ENCODE measurements at places on chromosomes 2 and 18.

GRCh38 chr18:63545000-63545399, 2.8 kb downstream of the SERPINB12 start:
- DNase-seq, result no peak

- no peak for DNase-seq
Observed at GRCh38 chr2:160334028-160334741, 134.1 kb upstream of the ITGB6 start.

DNA sequence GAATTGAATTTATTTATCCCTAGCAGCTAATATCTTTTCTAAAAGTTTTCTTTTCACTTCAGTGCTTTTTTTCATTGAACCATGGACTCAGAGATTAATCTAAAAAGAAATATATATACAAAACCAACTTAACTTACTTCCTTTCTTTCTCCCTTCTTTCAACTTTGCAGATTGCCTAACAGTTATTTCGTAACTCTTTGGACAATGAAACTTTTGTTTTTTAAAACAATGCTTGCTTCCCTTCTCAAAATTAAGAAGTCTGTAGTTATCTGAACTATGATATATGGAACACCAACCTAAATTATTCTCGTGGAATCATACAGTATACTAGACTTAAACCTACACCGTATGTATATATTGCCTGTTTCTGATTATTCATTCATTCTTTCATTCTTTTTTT, 62.9 kb downstream of the MIB1 start:
- no peak for DNase-seq

GRCh38 chr2:219576505-219577388, 4.6 kb downstream of the INHA start:
- no peak for DNase-seq

DNA sequence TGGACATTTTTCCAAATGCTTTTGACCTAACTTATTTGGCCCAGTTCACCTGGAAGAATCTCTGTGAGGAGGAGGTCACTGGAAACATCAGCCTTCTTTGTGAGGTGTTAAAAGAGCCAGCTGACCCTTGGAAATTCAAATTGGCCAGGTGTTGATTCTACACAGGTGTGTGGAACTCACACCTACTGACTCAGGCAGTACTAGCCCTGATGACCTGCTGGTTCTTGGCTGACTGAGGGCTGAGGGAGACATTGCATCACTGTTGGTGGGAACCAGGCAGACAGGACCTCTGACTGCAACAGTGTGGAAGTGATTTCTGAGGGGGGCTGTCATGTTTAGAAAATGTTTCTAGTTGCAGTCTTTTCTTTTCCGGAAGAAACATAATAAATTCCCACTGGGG, 242.2 kb upstream of the LRRTM1 start:
- no peak for DNase-seq

DNA sequence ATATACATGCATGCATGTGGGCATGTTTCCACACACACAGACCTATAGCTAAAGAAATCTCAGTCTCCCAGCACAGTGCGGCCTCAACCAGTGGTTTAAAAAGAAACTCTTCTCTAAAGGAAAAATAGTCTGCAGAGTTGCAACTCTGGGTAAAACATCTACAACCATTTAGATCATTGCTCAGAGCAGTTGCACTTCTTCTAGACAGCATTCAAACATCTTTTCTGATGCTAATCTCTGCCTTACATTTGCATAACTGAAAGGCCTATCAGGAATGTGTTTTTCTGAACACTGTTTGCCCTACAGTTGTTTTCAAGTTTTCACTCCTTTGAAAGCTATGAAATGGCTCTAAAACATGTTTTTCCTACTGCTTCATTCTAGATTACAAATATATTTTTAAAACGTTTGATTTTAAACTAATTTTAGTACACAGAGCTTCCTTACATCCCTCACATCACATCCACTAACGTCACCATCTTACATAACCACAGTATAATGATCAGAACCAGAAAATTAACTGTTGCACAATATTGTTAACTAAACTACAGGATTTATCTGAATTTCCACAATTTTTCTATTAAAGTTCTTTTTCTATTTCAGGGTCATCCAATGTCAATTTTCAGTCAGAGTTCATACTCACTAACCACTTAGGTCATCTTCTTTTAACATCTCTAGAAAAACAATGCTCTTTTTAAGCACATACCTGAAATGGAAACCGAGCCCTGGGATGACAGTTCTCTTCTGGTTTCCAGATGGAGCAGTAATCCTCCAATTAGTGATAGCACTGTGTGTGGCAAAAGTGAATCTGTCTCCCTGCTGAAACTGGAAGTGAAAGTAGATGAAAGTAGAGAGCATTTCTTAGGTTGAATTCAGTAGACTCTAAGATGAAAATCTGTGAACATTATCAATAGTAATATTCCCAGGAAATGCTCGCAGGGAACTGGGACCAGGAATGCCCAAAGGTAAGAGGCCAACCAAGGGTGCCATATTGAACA, 501.6 kb upstream of the GCFC2 start:
- no peak for DNase-seq

- DNase-seq, result no peak
Observed at GRCh38 chr18:27608742-27609141, 423.6 kb upstream of the CHST9 start.

DNA sequence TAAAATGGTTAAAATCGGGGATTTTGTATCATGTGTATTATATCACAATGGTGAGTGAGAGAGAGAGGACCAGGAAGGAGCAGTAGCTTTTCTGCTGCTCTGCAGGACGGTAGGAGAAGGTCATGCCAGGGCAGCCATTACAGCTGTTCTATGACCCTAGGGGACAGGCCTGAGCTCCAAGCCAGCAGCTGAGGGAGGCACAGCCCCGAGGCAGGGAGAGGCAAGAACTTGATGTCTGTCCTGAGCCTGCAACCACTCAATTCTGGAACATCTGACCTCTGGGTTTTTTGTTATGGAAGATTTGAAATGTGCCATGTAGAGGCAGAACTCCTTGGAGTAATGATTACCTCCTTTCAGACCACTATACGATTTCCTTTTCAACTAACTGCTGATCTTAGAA, 135.8 kb upstream of the SH3BP4 start:
- DNase-seq, result no peak

- no peak for DNase-seq
Observed at GRCh38 chr2:167451496-167452289, 563.4 kb downstream of the XIRP2 start.

- DNase-seq, result no peak
Observed at GRCh38 chr18:57211412-57211750, 64.5 kb downstream of the BOD1L2 start.

GRCh38 chr2:159456500-159457426, 159.6 kb downstream of the BAZ2B start:
- DNase-seq, result no peak

GRCh38 chr2:203600286-203600685, 65.2 kb upstream of the RAPH1 start:
- no peak for DNase-seq

- no peak for DNase-seq
Observed at GRCh38 chr2:189772212-189772611, 9.6 kb upstream of the OSGEPL1 start.

DNA sequence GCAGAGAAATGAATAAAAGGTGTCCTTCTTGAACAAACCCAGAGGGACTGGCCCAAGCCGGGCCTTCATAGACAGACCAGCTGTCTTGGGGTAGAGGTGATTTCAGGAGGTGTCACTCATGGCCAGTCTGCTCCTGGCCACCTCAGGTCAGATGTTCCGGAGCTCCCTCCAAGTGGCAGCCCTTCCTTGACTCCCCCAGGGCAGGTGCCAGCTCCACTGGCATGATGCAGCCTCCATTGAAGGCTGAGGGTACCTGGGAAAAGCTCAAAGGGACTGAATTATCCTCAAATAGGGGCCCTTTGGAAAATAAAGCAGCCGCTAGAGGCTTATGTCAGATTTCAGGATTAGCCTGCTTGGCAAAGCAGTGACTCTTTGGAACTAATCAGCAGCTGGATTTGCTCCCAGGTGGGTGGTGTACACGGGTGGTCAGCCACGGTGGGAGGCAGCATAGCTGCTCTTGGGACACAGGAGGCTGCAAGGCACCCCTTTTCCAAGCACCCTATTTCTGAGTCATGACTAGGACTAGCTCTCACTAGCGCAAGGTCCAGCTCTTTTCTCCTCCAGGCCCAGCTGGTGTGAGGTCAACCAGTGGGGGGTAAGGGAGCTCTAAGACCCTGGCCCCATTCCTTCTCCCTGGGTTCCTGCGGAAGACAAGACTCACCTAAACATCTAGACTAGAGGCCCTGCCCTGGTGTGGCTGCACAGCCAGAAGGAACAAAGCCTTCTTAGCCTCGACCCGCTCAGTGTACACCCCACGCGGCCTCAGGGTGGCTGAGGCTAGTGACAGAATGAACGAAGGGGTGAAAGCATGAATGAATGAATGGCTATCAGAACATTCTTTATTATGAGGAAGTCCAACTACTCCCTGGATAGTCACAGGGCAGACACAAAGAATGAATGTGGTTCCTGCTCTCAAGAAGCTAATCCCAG, 29.3 kb downstream of the HS1BP3 start:
- no peak for DNase-seq

GRCh38 chr2:56522605-56523089, 338.9 kb downstream of the CCDC85A start:
- no peak for DNase-seq

- no peak for DNase-seq
Observed at GRCh38 chr2:96579422-96579821, 42.9 kb downstream of the ARID5A start.

DNA sequence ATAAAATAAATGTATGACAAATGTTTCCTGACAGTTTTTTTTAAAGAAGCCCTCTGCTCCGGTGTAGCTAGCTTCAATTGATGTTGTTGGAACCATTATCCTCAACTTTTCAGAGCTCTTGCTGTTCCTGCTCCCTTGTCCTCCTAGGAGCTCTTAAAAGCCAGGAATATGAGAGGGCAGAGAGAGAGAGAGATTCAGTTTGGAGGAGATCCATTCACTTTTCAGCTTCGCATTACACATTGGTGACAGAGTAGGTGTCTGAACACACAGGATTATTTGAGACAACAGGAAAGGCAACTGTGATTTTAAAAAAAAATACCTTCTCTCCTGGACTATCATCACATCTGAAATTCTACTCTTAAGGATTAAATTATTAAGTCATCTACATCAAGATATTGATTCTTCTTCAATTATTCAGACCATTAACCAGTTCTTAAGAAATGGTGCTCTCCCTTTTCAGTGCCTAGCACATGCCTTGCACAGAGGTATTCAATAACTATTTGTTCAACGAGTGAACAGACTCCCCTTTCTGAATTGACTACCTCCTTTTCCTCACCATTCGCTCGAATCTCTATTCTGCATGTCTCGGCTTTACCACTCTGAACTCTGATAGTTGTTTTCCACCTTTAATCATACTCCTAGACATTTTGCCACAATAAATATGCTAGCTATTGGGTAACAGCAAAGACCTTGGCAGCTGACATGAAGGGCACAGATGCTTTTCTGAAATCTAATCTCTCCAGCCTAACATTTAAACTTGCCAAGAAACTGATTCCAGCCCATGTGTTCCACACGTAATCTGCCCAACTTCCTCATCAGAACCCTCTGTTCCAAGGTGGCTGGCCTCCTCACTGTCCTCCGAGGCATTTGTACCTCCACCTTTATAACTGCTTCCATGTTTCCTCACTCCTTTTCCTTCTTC, 28.6 kb upstream of the SLC35F5 start:
- no peak for DNase-seq

GRCh38 chr2:29698216-29698615, 223.2 kb downstream of the ALK start:
- no peak for DNase-seq

DNA sequence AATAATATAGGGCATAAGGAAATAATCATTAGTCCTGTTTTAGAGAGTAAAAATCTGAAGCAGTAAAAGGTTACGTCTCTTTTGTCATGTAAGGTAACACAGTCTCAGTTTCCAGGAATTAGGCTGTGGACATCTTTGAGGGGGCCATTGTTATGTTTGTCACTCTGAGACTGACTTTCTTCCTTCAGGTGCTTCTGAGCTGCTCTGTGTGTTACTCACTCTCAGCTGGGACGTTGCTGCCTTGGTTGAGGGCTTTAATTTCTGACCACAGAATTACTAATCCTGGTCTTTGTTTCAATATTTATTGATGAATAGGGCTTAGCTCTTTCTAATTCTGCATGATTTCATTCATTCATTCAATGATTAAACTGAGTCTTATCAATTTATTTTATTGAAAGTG, 55.9 kb upstream of the SLC38A11 start:
- no peak for DNase-seq

DNA sequence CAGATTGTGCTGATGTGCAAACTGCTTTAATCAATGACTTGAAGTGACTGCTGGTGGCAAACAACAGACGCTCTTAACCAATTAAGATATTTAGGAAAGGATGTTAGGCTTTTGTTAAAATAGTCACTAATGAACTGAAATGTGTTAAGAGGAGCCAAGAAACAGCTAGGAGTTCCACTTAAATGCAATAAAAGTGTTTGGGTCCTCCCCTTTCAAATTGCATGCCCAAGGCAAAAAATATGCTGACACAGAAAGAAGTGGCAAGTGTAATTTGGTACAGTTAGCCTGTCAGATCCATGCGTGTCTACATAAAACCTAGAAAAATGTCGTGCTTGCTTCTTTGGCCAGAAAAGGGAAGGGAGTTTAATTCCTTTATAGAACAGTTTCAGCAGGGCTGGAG, 61.9 kb downstream of the XRCC5 start:
- DNase-seq, result no peak

GRCh38 chr2:95050385-95051300, 25.1 kb downstream of the MAL start:
- DNase-seq, result no peak

All from activated CD8-positive, alpha-beta memory T cell treated with anti-CD3 and anti-CD28 coated beads for 48 hours (primary cell).